Dermis microvascular lymphatic vessel endothelial cell (primary cell): ENCODE measurements at places on chromosomes 12 and 14. TPM values are rescaled to one million over a fixed set of nuclear protein-coding genes. Genes with fewer than 3 reads are reported as not detected.

Gene PZP
- 0.25 and 0.26 TPM in 2 replicates for total RNA-seq

Gene PTCSC3
- total RNA-seq = not detected in 2 replicates

Gene MSRB3
- 43.6 and 44.7 TPM in 2 replicates for total RNA-seq

Gene VRTN
- not detected in 2 replicates for total RNA-seq

Gene WSCD2
- not detected in 2 replicates for total RNA-seq

Gene PPP1R3E
- total RNA-seq = 1.7 and 2.9 TPM in 2 replicates

DNA sequence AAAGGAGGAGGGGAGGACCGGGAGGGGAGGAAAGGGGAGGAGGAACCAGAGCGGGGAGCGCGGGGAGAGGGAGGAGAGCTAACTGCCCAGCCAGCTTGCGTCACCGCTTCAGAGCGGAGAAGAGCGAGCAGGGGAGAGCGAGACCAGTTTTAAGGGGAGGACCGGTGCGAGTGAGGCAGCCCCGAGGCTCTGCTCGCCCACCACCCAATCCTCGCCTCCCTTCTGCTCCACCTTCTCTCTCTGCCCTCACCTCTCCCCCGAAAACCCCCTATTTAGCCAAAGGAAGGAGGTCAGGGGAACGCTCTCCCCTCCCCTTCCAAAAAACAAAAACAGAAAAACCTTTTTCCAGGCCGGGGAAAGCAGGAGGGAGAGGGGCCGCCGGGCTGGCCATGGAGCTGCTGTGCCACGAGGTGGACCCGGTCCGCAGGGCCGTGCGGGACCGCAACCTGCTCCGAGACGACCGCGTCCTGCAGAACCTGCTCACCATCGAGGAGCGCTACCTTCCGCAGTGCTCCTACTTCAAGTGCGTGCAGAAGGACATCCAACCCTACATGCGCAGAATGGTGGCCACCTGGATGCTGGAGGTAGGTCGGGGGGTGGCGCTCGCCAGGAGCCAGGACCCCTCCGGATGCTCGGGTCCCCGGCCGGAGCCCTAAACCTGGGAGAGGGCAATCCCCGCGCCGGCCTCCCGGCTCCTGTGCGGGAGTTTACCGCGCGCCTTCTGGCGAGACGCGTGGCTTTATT is at the start of gene CCND2:
Gene CCND2 (plus strand): TSS at position 111 of the 744 bp plus-strand sequence. CDS start 279 bp downstream, at position 390.
- DNase-seq = peak; percentile 57

GRCh38 chr14:36256126-36256801 is 64.2 kb downstream of the MBIP start:
- no peak for DNase-seq

DNA sequence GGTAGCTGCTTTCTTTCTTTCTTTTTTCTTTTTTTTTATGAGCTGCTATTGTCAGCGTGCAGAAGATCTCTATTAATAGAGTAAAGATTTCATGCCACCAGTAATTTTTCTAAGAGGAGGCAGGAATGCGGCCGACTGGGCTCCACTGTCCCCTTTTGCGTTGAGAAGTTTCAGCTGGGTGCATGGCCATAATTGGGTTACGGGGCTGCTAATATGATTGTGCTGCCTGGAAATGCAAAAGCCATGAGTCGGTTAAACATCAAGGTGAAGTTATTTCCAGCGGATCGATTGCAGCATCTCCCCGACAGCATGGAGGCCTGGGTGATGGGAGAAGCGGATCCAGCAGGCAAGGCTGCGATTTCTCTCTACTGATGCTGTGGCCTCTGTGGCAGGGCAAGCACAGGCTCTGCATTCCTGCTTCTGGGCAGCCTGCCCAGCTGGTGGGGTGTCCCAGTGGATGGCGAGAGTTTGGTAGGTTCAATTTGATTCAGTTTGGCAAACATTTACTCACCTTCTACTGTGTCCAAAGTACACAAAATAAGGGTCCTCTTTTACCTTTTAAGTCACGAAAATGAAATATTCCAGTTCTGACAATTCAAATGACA is 54.4 kb upstream of the PRMT8 start:
- DNase-seq = no peak

- no peak for DNase-seq
Observed at GRCh38 chr12:64538121-64538520, 72.2 kb upstream of the RASSF3 start.

DNA sequence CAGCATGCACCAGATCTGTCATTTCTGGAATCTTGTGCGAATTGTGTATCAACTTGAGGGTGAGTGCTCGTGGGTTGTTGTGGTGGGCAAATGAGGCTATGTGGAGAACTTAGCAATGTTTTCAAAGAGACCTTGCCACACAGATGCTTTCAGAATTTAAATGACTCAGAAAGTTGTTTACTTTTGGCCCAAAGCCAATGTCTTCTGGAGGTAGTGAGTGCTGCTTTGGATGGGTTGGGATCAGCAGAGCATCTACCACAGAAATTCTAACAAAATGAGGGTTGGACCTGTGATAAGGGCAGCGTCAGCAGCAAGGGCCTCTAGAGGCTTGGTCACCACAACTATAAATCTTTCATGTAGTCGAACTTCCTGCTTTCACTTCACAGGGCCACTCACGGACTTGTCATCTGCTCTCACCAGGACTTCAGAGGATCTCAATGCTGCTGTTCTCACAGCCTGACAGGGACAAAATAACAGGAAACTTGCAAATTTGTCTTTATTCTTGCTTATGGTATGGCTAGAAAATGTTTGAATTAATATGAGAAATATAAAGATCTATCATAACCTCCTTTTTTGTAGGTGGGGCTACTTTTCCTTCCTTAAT is 111.4 kb downstream of the DACT1 start:
- DNase-seq = peak; percentile 53

DNA sequence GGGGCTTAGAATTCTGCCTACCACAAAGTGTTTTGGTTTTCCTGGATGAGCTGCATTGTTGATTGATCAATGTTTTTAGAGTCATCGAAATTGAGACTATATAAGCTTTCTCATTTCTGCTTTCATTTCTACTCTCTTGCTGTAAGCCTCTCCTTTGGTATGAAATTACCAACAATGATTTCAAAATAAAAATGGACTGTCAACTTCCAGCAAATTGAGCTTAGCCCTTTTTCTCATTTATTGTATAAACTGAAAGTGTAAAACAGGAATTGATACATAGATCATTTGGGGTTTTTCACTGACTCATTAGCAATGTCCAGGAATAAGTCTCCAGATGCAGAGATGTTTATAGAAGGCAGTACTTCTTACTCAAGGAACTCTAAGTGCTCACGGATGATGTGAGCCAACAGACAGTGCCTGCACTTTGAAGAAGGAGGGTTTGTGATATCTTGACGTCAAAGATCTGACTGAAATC is 20.0 kb upstream of the PCNX1 start:
- no peak for DNase-seq

GRCh38 chr12:52947738-52948423 is 1.0 kb upstream of the KRT18 start:
- DNase-seq = no peak

DNA sequence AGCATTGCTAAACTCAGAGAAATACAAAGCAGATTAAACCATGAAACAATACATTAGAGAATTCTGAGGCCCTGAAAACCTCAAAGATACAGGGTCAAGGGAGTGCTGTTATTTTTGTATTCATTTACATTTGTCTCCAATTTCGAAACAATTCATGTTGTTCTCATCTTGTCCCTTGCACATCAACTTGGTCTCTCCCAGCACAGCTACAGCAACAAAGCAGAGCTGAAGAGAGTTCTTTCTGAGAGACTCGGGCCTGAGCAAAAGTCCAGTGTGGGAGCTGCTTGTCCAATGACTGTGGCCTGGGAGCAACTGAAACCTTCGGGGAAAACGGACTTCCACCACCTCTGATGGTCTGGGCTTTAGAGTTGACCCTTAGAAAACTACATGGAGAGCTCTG is 79.4 kb upstream of the CDKN3 start:
- no peak for DNase-seq

GRCh38 chr14:56471056-56471455 is 108.5 kb upstream of the TMEM260 start:
- DNase-seq = no peak

- DNase-seq = peak; percentile 7
Observed at GRCh38 chr14:95143808-95144620, 13.3 kb downstream of the DICER1 start.

GRCh38 chr14:69268763-69269162 is 8.8 kb downstream of the GALNT16 start:
- DNase-seq = peak; percentile 48

DNA sequence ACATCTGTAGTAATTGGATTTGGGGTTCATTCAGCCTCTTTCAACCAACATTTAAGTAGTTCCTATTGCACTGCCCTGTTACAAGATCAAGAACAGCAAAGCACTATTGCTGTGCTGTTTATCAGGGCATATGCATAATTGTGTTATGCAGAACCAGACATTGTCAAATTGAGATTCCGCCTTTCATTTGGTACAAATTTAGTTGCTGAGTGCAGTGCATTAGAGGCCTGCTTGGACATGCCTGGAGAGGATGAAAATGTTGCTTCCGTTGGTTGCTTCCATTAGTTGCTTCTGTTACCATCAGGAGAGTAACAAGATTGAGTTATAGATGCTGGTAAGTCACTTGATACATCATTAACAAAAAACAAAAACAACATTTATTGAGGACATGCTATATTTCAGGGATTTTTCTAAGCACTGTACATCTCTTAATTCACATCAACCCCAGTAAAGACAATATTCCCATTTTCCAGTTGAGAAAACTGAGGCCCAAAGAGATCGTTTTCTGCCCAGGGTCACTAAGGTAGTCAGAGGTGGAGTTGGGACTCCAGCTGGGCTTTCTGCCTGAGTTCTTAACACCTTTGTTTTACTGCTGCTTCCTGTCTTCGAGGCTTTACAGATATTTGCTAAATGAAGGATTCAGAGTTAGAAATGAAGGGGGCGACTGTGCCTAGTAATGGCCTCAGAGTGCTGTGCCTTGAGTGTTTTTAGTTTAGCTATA is 79.3 kb downstream of the PPP2R5C start:
- no peak for DNase-seq

- DNase-seq = no peak
Observed at GRCh38 chr12:85325442-85325841, 45.4 kb downstream of the ALX1 start.

GRCh38 chr14:70563869-70564268 is 29.1 kb upstream of the ADAM20 start:
- no peak for DNase-seq

GRCh38 chr14:78782551-78782950 is 612.4 kb downstream of the NRXN3 start:
- DNase-seq = no peak

GRCh38 chr12:16019136-16019535 is 108.0 kb downstream of the DERA start:
- DNase-seq = no peak

GRCh38 chr12:92753976-92754885 is 51.4 kb downstream of the PLEKHG7 start:
- no peak for DNase-seq

DNA sequence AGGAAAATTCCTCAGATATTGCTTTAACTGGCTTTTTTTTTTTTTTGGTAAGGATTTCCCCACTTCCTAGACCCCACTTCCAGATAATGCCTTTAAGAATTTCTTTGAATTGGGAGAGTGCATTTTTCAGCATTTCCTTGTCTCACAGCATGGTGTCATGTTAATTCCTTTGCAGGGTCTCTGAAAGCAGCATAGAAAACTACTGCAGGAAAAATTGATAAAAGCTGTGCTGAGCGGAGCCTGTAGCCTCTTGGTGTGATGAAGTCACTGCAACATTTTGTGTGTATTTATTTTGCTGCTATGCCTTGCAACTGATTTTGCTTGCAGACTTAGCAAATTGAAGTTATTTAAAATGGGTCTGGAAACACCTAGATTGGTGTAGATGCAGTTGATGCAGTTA is 2.7 kb downstream of the ANO4 start:
- DNase-seq = no peak

DNA sequence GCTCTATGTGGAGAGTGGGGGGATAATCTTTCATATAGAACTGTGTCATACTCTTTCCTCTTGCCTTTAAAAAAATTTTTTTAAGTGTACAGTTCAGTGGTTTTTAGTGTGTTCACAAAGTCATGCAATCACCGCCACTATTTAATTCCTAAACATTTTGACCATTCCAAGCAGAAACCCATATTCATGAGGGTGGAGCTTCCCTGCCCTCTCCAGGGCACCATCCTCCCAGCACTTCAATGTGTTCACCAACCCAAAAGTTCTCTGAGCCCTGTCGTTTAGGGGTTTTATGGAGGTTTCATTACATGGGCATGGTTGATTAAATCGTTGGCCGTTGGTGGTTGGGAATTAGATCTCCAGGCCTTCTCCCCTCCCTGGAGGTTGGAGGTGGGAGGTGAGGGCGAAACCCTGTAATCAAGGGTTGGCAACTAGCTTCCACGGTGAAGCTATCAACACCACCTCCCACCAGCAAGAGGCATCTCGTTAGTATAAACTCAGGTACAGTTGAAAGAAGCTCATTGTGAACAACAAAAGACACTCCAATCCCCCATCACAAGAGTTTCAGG is 42.8 kb upstream of the WNK1 start:
- no peak for DNase-seq

- DNase-seq = peak; percentile 83
Observed at GRCh38 chr14:90624227-90624626, 192.0 kb downstream of the TTC7B start.
